Ascending aorta (tissue), 2 donors: ENCODE measurements at places on chromosomes 12 and 14.

- no peak for DNase-seq
Observed at GRCh38 chr12:95859947-95860850, 1.4 kb downstream of the SNRPF start.

DNA sequence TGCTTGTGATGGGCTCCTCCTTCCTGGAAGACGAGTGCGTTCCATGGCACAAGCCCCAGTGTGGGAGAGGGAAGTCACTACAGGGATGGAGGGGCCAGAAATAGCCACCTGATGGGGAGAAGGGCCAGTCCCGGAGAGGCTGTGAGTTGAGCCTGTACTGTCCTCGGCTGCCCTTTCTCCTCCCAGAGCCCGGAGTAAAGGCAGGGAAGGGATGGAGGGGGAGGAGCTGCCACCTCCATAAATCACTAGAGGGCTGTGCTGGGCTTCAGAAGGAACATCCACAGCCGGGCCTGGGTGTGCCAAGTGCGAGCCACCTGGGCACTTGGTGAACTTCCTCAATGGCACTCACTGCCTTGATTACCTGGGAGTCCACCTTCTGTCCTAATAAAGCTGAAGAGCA is 110.1 kb downstream of the RBM19 start:
- DNase-seq, result no peak

DNA sequence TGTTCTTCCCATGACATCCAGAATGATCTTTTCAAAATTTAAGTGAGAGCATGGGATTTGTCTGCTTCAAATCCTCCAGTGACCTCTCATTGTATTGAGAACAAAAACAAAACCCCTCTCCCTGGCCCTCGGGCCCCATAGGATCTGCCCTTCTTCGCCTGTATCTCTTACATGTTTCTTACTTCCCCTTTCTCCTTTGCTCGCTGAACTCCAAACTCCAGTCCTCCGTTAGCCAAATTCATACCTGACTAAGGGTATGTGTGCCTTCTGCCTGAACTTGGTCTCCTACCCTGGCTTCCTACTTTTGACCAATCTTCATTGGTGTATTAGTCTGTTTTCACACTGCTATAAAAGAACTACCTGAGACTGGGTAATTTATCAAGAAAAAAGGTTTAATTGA is 13.2 kb upstream of the TSPAN11 start:
- DNase-seq, result no peak

- no peak for DNase-seq
Observed at GRCh38 chr14:27085500-27085899, 487.7 kb upstream of the NOVA1 start.

DNA sequence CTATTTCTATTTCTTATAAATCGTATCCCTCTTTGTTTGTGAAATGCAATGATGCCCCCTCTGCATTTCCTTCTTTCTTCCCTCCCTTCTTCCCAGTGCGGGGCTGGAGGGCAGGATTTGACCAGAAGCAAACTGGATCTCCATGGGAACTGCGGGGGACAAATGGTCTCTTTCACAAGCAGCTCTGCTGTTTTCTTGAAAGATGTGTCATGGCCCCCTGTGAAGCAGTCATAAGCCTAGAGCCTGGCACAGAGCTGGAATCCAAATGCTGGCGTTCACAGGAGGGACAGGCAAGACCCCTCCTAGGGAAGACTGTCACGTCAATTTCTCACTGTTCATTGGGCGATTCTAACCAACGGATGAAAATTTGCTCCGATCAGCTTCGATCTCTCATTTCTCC is 203.5 kb upstream of the NOS1 start:
- DNase-seq, result peak; percentile 37

DNA sequence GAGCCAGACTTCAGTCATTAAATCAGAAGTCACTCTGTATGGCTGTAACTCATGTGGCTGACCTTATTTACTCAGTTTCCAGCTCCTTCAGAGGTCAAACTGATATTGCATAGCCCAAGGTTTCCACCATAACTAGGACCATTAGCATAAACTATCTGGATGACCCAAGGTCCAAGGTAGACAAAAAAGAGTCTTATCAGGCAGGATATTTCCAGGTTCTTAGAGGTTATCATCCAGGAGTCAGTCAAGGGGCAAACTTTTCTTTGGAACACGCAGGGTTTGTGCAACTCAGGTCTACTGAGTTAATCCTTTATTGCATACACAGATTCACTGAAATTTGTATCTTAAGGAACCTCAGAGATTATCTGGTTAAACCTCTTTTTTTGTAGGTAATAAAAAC is 66.5 kb downstream of the AVPR1A start:
- DNase-seq, result no peak

DNA sequence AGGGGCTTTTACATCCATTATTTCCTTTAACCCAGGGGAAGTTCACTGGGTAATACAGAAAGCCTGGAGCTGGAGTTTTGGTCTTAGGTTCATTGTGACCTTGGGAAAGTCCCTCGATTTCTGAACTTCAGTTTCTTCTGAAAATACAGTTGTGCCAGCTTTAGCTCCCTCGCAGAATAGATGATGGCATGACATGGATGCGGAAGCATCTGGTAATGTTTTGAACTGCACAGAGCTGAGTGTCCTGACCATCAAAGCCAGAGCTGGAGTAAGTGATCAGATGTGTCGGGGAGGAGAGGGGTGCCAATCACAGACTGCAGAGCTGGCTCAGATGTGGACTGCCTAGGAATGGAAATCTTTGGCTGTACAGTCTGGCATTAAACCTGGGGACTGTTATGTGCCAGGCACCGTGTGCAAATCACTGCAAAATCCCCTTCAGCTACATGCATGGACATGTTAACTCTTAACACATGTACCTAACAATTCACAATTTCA is 180.9 kb downstream of the ETV6 start:
- DNase-seq, result no peak

DNA sequence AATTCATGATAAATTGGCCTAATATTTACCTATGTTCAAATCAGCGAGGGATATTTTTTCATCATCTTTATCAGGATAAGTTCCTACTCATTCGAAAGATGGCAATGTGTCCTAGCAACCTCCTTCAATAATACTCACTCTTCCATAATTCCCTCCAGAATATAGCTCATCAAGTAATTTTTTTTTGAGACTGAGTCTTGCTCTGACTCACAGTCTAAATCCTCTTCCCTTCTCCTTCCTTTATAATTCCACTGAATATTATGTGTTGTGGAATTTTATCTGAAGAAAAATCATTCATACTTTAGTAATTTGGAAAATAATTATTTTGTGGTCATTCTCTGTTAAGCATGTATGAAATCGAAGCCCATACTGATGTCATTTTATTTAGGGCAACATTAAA is 663.8 kb downstream of the FLRT2 start:
- DNase-seq, result no peak

GRCh38 chr14:75533791-75534555 is 11.7 kb downstream of the BATF start:
- no peak for DNase-seq

DNA sequence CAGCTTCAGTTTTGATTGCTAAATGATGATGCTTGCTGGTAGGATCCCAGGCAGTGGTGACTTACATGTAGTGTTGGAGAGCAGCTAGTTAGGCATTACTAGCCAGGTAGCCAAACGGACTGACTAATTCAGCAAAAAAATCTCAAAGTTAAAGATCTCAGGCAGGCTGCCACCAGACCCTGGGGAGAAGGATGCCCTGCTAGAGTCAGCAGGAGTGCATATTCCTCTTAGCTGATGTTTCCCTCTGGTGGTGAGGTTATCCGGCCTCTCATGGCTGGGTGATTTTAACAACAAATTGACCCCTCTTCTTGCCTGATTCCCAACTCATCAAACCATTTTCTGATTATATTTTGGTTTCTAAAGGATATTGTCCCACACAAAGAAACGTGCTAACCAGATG is 2.8 kb downstream of the EFS start:
- no peak for DNase-seq

DNA sequence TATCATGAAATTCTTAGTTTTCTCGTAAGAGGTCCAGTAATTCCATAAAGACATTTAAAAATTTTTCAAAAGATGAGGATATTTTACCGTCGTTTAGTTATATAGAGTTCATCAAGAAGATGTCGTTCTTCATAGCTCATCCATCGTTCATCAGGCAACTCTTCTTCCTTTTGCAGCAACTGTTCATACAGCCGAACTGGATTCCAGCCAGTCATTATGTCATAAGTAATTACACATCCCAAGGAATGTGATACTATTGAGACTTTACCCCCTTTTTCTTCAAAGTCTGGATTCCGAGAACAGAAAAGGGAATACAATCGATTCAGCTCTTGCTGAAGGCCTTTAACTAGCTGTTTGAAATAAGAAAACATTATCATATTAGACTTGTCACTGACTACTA is 90.3 kb downstream of the DDHD1 start:
- DNase-seq, result no peak

DNA sequence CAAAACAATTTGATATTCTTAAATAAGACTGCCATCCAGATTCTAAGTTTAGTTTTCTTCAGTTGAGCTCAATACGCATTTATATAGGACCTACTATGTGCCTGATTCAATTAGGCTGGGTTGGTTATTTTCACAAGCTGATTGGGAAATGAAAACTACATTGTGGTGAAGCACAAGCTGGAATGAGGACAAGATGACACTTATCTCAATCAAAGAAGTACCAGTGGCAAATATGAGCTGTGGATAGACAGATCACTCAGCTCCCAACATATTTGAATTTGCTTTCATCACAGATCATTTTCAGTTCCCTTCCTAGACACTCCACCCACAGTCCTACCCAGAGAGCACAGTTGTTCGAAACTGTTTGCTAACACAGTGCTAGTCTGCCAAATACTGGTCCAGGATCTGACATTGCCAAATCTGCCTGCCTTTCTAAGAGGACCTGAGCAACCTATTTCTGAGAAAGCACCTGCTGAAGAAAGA is 74.7 kb downstream of the LLPH start:
- no peak for DNase-seq

DNA sequence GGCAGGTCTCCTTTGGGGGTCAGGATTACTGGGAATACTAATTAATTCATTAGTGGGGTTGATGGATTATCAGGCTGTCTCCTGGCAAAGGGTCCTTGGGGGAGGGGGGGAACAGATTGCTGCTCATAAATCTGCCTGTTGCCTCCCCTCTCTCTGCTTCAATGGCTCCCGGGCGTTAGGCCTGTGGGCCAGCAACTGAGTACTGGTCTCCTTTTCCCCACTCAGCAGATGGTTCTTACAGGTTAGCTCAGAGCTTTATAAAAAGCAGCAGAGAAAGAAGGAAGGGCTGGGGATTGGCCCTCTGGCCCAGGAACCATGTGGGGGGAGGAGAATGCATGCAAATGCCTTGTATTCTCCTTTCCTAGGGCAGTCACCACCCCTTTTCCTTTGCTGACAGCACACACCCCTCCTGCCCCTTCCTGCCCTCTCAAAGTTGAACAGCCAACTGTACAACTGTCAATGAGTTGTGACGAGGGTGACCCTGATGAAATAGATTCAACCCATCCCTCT is 2.3 kb upstream of the NEUROD4 start:
- DNase-seq, result no peak

DNA sequence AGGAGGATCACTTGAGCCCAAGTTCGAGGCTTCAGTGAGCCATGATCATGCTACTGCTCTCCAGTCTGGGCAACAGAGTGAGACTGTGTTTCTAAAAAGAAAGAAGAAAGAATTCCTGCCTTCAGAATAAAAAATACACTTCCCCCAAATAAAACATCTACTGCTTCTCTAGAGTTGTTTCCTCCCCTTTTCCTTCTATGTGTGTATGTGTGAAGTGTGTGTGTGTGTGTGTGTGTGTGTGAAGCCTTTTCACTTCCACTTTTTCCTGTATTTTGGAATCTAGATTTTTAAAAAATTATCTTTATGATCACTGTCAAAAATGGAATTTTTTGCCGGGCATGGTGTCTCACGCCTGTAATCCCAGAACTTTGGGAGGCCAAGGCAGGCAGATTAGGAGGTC is 12.6 kb upstream of the SNX6 start:
- DNase-seq, result no peak

GRCh38 chr14:78968265-78968664 is 798.1 kb downstream of the NRXN3 start:
- peak; percentile 72 for DNase-seq

- no peak for DNase-seq
Observed at GRCh38 chr12:121781998-121782979, 11.2 kb downstream of the RHOF start.

DNA sequence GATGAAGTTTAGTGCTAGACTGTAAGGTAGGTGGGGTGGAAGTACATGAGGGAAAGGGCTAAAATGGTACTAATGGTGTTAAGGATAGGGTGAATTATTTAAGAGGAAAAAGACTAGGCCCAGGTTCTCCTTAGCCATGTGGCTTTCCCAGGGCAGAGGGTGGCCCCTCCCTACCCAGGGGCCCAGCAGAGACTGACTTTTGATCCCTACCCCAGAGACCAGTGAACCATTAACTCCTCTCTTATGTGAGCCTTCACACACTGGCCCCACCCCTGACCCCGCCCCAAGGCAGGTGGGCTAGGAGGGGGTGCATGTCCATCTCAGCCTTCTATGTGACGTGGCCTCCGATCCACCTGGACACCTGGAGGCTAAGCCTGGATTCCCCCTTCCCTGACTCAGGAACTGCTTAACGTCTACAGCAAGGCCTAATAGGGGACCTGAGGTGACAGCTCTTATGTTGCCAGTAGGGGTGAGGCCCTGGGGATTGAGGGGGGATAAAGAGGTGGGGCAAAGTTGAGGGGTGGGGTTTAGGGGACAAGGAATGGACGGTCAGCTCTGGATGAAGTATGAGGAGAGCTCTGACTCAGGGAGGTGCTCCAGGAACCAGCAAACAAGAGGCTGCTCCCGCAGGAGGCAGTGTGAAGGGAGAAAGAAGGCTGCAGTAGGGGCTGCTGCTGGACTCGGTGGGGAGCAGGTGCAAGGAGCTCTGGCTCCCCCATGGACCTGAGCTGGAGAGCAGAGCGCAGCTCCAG is 757 bp downstream of the SLC39A5 start:
- no peak for DNase-seq

DNA sequence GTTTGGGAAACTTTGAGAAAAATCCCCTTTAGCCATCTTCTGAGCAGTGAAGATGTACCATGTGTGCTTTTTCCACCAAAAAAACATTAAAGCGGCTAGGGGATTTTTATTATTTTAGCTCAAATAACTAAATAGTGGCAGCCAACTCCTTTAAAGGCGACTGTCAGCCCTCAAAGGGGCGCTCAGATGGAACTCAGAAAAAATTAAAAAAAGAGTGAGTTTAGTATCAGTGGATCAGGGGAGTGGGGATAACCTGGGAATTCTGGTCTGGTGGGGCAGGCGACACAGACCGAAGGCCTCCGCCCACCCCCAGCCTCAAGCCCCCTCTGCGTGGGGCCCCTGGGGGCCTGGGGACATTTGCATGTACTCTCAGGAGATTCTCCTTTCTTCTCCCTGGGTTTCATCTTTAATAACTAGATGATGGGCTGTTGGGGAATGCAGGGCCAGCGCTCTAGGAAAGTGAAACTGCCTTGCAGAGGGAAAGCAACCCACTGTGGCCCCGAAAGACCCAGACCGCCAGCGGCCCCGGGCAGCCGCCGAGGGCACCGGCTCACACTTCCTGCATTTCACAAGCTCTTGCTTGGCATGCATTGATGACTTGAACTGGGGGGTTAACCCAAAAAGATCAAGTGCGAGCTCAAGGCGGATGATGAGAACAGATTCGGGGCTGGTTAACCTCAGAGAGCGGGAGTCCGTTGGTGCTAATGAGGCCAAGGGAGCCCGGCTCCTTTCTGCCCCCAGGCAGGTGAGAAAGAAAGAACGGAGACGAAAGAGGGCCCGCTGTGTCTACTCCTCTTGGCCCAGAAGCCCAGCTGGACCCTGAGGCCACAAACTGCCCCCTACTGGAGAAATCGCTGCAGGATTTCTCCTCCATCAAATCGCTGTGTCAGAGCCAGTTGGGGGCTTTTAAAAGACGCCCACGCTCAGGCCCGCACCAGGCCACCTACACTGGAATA is 7.3 kb upstream of the BATF start:
- no peak for DNase-seq

- no peak for DNase-seq
Observed at GRCh38 chr12:59407799-59408198, 188.0 kb upstream of the SLC16A7 start.

- no peak for DNase-seq
Observed at GRCh38 chr12:27696293-27696652, at the start of gene REP15. Gene REP15, plus strand, starts transcription at chr12:27696447. Its CDS starts 116 bp downstream, at chr12:27696563.
